ENCODE measurements at places on chromosomes 1 and 21.
A peak's percentile ranks its signal among the peaks of the same experiment; 100 is the strongest.

DNA sequence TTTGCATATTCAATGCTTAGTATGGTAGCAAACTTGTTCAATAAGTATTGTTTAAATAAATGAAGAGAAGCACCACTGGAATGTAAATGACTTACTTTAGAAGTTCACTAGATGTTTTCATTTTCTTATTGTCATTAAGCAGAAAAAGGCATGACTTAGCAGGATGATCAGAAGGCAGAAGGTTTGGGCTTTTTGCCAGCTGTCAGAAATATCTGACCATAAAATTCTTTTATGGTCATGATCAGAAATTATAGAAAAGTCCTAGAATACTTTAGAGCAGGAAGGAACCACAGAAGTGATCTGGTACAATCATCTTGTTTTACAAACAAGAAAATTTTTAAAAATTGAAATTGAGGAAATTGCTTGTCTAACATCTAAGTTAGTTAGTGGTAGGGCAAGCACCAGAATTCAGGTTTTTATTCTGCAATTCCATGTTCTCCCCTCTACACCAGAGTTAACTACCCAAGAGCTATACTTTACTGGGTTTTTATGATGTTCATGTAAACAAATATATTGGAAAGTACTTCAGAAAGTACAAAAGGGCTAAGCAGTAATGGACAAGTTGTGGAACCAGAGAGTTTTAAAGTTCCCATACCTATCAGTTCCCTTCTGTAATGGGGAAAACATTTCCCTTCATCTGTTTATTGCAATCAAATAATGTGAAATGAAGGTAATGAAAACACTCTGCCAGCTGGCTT, 10.1 kb downstream of the FMO5 start:
- no peak for DNase-seq

GRCh38 chr1:161440312-161440894, 64.9 kb upstream of the FCGR2A start:
- peak; percentile 75 for DNase-seq

GRCh38 chr21:36188081-36188681, 31.6 kb downstream of the DOP1B start:
- no peak for DNase-seq

GRCh38 chr1:160623862-160624261, 23.0 kb downstream of the SLAMF1 start:
- no peak for DNase-seq

- DNase-seq, result no peak
These were observed 6.4 kb downstream of the C1orf116 start for GRCh38 chr1:207026104-207026534.

DNA sequence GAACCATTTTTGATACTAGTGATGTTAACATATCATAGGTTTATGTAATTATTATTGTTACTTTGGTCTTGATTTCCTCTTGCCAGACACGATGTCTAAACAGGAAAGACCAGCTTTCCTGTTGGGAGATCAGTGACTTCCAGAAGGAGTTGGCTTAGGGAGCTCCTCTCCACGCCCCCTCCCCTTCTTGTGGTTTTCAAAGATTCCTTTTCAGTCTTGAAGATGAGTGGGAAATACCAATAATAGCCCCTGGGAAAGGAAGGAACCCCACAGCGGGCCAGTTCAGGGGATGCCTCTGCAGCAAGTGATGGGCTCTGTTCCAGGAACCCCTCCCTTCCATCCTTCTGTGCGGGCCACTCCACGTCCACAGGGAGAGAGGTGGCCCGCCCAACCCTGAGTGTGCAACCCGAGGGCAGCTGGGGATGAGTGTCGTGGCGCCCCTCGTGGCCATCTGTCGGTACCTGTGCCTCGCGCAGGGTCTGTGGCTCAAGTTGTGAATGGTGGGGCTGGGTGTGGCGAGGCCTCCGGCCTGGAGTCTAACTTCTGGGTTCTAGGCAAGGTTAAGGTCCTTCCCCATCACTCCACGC, 65.7 kb downstream of the TLR5 start:
- no peak for DNase-seq

DNA sequence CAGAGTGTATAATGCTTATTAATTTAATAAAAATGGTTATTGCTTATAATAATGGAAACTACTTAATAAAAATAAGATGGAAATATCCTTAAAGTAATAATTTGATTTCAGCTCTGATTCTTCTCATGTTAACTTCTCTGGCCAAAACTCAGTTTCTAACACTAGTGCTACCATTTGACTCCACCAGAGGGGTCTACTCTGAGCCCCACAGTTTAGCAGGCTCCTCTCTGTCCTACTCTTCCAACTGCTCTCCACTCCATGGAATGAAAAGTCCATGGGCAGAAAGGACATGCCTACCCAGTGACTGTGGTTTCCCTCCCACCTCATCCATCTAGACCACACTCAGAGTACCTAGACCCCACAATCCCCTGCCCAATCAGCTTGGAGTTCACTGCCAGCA, 489.1 kb upstream of the CAMK1G start:
- no peak for DNase-seq
